Activated CD4-positive, CD25-positive, alpha-beta regulatory T cell treated with anti-CD3 and anti-CD28 coated beads, Interleukin-2, amount 50 U/mL, for 16 hours (primary cell): ENCODE measurements at places on chromosomes 3 and 15.

GRCh38 chr15:74838137-74838516 is 4.8 kb downstream of the ULK3 start:
- DNase-seq: no peak

GRCh38 chr15:82017656-82018055 is 28.2 kb downstream of the MEX3B start:
- no peak for DNase-seq

- no peak for DNase-seq
Measured at GRCh38 chr15:99955532-99955931, 222.3 kb upstream of the LYSMD4 start.

DNA sequence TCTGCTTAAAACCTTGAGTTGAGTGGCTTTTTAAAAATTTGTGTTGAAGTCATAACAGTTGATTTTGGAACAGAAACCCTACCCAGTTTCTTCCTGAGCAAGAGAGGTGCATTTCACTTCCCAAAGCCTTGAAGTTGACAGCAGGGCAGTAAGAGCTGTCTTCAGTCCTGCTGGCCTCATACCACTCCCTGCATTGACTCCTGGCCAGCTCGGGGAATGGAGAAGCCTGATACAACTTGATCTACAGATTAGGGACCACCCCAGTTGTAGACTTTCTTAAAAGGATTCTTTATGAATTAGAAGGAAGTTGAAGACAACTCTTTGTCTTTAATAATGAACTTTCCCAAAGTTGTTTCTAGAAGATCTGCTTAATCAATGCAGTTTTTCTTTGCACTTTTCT is 90.6 kb upstream of the FLNB start:
- no peak for DNase-seq

DNA sequence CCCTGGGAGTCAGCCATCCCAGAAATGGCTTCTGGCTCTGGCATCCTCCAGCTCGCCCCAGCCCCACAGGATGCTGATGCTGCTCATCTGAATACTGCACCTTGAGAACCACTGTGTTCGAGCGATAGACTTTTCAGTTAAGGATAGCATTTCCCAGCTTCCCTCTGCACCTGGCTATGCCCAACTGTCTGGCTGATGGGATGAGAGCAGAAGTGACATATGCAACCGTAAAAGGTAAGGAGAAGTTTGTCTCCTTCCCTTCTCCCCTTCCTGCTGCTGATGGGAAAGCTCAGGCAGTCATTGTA is 9.7 kb upstream of the HHATL start:
- no peak for DNase-seq

DNA sequence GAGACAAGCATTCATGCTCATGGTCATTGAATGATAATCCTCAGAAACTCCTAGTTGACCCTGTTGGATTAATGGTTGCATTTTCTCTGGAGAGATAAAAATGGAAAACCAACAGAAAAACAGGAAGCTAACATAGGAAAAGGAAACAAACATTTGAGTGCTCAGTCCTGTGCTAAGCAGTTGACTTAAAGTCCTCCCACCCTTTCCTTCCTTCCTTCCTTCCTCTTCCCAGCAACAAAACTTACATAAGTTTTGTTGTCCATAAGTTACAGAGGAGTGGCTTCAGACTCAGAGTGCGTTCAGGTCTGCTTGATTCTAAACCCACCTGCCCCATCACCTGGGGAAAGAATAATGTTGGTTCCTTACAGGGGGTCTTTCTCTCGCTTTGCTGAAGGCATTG is 163.8 kb upstream of the RGMA start:
- DNase-seq: no peak
